ENCODE measurements at places on chromosomes 5 and 9.

DNA sequence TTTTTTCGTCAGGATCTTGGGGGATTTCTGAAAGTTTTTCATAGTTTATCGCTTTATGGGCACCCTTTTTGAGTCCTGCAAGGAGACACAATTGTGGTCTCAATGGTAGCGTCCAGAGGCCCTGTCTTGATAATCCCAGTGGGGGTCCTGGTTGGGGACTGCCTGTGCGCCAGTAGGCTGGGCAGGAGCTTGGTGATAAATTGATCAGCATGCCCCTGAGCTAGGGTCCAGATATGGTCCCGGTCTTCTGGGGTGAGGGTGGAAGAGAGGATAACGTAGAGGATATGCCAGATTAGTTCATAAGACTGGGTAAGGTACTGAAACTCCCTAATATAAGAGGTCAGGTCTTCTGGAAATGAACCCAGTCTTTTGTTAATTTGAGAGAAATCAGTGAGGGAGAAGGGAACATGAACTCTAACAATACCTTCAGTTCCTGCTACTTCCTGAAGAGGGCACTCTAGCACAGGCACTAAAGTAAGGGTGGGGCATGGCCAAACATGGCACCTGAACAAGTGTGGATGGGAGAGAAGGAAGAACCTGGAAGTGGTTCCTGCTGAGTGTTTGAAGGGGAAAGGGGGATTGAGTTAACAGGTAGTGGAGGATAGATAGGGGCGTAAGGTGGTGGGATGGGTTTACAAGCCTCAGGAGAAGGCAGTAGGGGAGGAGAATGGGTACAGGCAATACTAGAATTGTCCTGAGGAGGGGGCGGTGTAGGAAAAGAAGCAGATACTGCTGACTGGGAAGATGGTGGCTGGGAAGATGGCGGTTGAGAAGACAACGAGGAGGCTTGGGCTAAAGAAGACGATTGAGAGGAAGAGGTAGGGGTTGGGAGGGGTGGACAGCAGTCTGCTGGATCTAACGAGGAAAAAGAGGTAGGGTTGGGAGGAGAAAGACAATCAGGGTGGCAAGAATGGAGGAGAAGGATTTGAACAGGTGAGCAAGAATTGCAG lies 33.8 kb upstream of the ANXA2R start:
- DNase-seq, result no peak

DNA sequence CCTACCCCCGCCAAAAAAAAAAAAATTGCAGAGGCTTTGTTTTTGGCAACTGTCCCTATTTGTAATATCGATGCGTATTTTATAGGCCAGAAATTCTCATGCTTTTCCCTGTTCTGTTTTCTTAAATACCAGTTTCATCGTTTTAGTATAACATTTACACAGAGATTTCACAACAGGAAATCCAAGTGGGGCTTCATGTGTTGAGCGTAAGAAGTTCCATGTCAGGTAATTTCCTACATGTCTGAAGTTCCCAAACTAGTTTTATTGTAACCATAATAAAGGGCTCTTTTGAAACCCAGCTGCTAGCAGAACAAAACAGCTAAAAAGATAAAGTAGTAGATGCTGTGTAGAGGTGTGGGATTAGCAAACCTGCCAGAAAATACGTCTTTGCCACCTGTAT lies 4.2 kb downstream of the SMC5 start:
- DNase-seq, result no peak

GRCh38 chr9:95516734-95517558 lies at the start of gene PTCH1:
Gene PTCH1, minus strand, starts transcription at chr9:95516971.
- DNase-seq, result peak; percentile 53

GRCh38 chr5:177186645-177187044 lies 53.1 kb downstream of the NSD1 start:
- no peak for DNase-seq

- DNase-seq, result peak; percentile 88
Observed at GRCh38 chr5:79229357-79230174, 6.4 kb upstream of the JMY start.

DNA sequence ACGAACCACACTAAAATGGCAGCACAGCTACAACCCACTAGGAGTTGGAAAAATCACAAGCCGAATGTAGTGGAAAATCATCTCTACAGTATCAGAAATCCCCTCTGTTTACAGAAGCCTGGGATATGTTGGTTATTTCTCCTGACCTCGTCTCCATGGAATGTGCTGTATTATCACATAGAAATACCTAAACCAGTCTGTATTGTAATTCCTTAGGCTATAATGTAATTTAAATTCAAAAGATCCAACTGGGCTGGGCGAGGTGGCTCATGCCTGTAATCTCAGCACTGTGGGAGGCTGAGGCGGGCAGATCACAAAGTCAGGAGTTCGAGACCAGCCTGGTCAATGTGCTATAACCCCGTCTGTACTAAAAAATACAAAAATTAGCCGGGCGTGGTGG lies 244.8 kb upstream of the MPDZ start:
- DNase-seq, result peak; percentile 11

DNA sequence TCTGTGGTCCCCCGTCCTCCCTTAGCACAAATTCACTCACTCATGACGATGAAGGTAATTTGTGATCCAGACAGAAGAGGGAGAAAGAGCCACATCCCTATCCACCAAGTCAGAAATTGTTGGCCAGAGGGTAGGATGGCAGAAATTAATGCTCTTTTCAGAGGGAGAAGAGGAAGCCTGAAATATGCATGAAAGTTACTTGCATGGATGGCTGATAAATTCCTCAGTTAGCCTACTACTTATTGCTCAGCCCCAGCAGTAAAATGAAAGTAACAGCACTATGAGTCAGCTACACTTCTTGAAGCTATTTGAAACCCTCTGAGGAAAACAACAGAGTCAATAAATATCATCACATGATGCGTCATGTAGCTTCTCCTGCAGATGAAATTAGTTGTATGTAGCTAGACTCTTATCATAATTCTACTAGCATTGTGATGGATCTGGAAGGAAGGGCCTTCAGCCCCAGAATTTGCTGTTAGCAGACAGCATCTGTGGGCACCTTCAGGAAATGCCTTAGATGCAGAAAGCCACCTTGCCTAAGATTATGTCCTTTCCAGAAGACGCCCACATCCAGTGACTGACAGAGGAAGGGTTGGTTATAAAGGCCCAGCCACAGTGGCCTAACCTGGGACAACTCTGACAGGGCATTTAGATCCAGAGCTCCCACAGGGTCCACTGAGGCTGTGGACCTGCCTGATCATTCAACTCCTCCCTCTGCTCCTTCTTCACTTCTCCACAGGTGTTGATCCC lies 81.2 kb upstream of the CCDC112 start:
- peak; percentile 81 for DNase-seq

DNA sequence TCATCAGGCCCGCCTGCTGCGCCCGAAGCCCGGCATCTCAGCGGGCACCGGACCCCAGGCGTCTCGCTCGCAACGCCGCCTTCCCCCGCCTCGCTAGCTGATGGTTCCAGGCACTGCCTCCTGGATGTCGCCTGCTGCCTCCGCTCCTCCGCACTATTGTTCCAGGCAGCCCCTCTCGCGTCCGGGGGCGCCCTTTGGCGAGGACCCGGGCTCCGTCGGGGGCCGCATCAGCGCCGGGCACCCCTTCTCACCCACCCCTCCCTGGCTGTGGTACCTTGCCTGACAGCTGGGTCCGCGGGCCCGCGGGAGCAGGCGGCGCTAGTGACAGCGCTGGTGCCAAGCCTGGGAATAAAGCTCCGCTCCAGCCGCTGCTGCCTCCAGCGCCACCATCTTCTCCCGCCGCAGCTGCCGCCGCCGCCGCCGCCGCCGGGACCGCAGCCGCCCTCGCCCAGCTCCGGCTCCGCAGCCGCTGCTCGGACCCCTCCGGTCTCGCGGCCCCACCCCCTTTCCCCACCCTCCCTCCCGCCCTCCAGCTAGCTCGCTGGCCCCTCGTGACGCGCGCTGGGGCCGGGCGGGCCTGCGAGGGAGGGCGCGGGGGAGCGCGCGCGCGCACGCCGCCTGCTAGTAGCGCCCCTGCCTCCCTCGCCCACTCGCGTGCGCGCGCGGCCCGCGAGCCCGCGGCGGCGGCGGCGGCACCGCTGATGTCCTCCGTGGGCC lies at the start of gene APBA1:
TSS of gene APBA1 (minus strand) at position 493 of the 717 bp plus-strand sequence.
- DNase-seq, result peak; percentile 92

- no peak for DNase-seq
Observed at GRCh38 chr5:133694181-133694831, 82.0 kb upstream of the FSTL4 start.
